ENCODE measurements at places on chromosomes 12 and 14.

- no peak for DNase-seq
These were observed 9.0 kb downstream of the DYNC1H1 start for GRCh38 chr14:101973356-101973755.

DNA sequence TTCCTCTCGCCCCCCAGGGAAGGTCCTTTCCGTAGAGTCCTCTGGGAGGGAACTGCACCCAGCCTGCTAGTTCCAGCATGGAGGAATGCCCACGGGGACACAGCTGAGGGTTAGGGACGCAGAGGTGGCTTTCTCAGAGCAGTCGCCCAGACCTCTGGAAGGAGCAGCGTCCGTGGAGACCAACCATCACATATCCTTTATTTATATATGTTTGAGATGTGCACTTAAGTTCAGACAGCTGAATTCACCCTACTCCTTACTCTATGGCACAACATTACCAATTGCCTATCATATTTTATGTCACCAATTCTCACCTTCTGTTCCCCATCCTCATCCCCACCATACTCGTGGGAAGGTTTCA, 305.6 kb upstream of the DIO3 start:
- no peak for DNase-seq

- no peak for DNase-seq
These were observed 11.5 kb upstream of the IL26 start for GRCh38 chr12:68237078-68237477.

DNA sequence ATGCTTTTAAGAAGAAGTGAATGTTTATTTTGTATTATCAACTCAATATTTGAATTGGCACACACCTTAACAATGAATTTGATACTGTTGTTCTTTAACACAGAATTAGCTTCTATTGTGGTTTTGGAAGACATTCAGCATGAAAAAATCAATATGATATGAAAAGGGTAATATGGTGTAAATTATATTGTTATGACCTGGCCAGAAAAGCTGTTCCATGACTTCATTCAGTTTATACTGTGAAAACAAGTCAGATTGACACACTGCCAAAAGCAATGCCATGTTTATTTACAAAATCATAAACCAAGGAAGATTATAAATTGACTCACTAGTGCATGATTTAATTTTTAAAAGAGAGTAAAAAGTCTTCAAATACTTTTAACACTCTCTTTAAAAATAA, 851.4 kb upstream of the SEL1L start:
- no peak for DNase-seq

- no peak for DNase-seq
These were observed 3.2 kb upstream of the SOCS2 start for GRCh38 chr12:93569301-93569655.

GRCh38 chr12:128421375-128421774, 154.4 kb downstream of the TMEM132C start:
- no peak for DNase-seq

DNA sequence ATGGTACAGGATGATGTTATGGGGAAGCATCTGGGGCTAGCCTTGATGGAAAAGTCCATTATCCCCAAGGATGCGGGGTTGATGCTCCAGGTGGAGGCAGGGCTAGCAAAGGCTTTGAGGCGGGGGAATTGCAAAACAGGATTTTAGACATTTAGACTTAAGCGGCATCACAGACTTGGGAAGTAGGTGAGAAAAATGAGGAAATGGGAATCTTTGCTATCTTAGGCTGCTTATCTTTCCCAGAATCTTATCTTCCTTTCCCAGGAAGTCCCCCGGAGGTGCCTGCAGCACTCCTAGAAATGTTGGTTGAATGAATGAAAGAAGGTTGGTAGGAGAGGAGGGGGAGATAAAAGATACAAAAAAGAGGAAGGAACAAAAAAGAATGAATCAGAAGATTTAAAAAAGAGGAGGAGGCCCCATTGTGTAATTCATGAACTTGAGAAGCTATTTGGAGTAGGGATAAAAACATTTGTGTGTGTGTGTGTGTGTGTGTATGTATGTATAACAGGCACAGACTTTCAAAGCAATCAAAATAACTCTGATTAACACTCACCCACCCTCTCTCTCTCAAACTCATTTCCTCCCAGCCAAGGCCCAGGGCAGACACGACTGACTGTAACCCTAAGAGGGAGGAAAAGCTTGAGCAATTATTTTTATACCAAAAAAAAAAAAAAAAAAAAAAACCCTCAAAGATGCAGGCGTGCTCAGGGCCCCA, 62.5 kb upstream of the TBX3 start:
- peak; percentile 22 for DNase-seq

- peak; percentile 81 for DNase-seq
These were observed 10.0 kb upstream of the SMARCD1 start for GRCh38 chr12:50074936-50075807.

GRCh38 chr14:99597911-99598600, 6.0 kb downstream of the CCDC85C start:
- no peak for DNase-seq

DNA sequence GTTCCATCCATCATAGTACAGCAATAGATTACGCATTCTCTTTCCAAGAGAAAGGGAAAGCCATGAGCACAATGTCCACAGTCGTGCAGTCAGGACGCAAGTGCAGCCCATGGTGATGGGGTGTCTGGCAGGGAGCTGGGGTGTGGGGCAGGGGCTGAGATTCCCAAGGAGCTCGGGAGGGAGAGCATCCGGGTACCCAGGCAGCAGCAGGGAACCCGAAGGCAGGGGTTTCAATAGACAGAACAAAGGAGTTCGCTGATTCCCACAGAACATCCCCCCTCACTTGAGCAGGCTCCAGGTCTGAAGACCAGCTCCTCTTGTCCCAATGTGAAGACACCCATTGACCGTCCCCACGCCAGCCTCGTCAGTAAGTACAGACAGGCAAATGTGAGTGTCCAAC, 13.5 kb downstream of the ANHX start:
- no peak for DNase-seq

DNA sequence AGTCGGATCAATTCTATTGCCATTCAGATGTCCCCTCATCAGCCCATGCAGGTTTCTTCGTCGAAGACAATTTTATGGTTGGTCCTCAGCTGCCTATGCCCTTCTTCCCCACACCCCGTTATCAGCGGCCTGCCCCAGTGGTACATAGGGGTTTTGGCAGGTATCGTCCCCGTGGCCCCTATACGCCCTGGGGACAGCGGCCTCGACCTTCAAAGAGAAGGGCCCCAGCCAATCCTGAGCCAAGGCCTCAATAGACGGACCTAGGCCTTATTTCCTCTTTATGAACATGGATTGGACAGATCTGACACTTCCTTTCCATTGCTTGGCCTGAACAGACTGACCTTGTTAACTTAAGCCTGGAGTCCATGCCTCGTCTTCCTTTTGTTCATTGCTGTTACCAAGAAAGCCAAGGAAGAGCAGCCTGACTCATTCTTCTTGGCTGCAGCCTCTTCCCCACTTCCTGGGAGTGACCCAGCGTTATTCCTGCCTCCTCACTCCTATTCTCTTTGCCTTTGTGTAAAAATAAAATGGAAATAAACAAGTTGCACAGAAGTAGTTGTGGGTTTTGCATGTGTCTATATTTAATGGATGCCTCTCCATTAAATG, 156.5 kb upstream of the AMIGO2 start:
- DNase-seq, result peak; percentile 77

DNA sequence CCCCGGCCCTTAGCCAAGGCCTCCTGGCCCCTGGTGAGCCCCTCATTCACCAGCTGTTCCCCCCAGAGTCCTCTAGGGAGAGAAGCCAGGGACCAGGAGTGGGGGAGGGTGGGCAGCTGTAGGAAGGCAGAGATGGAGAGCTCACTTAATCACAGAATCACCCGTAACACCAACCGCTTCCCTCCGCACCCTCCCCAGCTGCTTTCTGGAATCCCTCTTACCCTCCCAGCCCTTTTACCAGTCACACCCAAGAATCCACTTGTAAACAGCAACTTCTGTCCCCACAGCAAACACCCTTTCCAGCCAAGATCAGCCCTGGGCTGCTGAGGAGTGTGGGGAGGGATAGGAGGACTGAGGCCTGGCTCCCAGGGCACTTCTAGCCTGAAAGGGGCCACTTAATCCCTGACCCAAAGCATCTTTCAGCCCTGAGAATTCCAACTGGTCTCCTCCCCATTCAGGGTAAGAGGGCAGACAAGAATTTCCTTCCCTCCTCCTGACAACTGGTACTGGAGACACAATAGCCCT, 18.8 kb downstream of the NCKAP5L start:
- no peak for DNase-seq

DNA sequence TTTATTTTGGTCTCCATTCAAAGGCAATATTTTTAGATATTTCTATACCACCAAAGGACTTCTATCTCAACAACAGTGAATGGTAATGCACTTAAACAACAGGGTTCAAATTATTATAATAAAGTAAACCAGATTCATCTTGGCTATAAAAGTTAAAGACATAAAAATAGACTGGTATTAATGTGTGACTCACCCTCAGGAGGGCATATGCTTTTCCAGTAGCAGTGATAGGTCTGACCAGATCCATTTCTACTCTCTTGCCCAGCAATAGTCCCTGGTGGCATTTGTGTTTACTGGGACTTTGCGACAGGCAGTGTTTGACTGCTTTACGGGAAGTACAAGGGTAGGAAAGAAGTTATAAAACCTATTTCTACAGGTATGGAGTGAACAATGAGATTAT, 353.2 kb upstream of the ATP2B1 start:
- DNase-seq, result no peak

DNA sequence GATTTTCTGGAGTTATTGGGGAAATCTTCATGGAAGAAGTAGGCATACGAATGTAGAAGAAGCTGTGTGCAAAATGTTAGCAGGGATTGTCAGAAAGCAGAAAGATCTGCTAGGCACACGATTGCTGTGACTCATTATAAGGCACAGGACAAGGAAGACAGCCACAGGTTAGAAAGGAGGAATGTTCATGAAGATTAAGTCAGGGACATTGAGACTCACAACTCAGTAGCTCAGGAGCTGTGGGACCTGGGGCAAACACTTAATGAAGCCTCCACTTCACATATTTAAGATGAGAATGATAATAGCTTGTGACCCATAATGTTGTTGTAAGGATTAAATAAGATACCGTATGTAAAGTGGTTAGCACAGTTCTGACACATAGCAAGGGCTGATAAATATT, 26.6 kb upstream of the RTRAF start:
- no peak for DNase-seq

DNA sequence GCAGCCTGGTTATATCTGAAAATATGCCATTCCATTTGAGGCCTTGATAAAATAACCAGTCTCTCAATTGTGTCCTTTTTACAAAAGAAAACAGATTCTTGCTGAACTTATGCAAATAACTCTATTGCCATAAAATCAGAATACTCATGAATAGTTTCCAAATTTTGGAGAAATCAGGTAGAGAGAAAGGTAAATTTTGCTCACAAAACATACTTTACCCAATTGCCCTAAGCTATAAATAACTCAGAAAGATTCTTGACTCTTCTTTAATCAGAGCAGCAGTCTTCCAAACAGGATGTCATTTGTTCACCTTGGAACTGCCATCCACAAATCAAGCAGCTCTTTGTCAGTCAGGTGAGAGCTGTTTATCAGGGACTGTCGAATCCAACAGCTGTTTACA, 12.6 kb downstream of the ZNF26 start:
- no peak for DNase-seq

GRCh38 chr14:30885840-30886740, 11.7 kb downstream of the COCH start:
- DNase-seq, result no peak

DNA sequence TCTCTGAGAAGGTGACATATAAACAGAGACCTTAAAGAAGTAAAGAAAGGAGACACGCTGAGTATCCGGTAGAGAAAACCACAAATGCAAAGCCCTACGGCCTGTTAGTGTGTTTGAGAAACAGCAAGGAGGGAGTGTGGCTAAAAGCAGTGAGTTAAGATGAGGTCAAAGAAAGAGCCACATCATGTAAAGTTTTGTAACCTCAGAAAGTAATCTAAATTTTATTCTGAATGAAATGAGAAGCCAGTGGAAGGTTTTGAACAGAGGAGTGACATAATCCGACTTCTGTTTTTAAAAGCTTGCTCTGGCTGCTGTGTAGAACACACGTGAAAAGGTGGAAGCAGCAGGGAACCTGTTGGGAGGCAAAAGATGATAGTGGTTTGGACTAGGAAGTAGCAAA, 32.6 kb downstream of the PPP2R5E start:
- DNase-seq, result no peak

DNA sequence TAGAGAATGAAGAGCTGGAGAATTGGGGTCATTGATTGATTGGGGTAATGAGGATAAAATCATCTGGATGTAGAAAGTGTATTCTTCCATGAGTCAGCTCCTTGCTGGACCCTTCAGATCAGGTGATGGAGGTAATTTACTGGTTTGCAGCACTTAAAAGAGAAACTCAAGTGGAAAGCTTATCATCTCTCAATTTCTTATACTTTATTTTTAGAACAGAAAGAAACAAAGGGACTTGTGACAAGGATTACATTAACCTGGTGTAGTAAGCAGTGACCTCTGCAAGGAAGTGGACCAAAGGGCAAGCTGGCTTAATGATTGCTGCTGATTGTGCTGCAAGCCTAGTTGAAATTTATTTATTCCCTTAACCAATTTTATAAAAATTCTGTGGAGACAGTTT, 405.0 kb downstream of the TRHDE start:
- no peak for DNase-seq

DNA sequence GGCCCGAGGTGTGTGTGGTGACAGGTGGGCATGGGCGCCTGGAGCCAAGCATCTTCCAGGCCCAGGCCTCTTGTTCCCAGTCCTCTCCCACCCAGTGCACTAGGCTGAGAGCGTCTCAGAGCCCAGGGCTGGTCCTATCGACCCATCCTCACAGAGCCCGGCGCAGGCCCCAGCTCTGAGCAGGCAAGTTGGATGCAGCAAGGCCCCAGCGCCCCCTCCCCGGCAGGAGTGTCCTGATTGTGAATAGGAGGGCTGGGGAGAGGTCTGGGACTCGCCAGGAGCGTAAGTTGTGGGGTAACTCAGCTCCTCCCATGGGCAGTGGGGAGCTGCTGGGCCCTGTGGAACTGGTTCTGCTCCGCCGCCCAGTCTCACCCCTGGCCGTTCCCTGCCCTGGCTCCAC, 26.3 kb downstream of the CALM1 start:
- no peak for DNase-seq

DNA sequence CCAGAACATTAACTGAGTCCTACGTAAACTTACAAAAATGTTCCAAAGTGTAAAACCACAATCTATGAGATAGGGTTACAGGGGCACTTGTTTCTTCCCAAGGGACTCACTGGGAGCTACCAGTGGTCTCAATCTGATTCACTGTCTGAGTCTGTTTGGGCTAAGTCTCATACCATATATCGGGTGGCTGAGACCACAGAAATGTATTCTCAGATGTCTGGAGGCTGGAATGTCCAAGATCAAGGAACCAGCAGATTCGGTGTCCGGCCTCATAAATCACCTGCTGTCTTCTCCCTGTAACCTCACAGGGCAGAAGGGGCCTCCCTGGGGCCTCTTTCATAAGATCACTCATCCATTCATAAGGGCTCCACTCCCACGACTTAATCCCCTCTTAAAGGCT, 616.3 kb upstream of the TMEM132C start:
- peak; percentile 49 for DNase-seq

DNA sequence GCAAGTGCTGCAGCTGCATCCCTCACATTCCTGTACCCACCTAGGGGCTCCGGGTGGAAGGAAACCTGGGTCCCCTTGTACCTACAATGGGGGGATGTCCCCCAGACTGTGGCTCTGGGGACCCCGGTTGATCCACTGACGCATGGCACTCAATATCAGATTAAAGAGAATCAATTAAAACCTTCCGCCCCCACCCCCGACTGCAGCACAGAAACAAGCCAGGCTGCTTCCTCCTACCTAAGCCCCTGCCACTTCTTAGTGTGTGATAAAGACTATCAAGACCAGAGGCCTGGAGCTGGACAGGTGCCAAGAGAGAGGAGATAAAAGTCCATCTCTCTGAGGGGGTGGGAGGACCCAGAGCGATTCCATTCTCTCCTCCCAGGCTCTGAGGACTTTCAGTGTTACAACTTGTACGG, 28.2 kb upstream of the RPLP0 start:
- no peak for DNase-seq

- peak; percentile 95 for DNase-seq
These were observed 21.3 kb downstream of the TBX3 start for GRCh38 chr12:114662512-114663177.
